Hematopoietic multipotent progenitor cell (in vitro differentiated cells): ENCODE measurements at places on chromosomes 12 and 14. TPM values are rescaled to one million over a fixed set of nuclear protein-coding genes. Genes with fewer than 3 reads are reported as not detected.

KLHL33 gene
- total RNA-seq, result 0.27 TPM

PRH2 gene
- total RNA-seq, result not detected

BIN2 gene
- 36.1 TPM for total RNA-seq

DICER1 gene
- total RNA-seq, result 29.1 TPM

SERPINA4 gene
- total RNA-seq, result not detected

ERBB3 gene
- total RNA-seq, result 0.27 TPM

MUCL1 gene
- total RNA-seq, result not detected

MDM2 gene
- total RNA-seq, result 21.8 TPM

HRK gene
- under 0.01 TPM for total RNA-seq

NKX2-1 gene
- total RNA-seq, result not detected

BCDIN3D gene
- total RNA-seq, result 3.2 TPM

TMED10 gene
- total RNA-seq, result 281 TPM

NTS gene
- total RNA-seq, result not detected

TRPV4 gene
- not detected for total RNA-seq
